ENCODE measurements at places on chromosomes 12 and 14.

DNA sequence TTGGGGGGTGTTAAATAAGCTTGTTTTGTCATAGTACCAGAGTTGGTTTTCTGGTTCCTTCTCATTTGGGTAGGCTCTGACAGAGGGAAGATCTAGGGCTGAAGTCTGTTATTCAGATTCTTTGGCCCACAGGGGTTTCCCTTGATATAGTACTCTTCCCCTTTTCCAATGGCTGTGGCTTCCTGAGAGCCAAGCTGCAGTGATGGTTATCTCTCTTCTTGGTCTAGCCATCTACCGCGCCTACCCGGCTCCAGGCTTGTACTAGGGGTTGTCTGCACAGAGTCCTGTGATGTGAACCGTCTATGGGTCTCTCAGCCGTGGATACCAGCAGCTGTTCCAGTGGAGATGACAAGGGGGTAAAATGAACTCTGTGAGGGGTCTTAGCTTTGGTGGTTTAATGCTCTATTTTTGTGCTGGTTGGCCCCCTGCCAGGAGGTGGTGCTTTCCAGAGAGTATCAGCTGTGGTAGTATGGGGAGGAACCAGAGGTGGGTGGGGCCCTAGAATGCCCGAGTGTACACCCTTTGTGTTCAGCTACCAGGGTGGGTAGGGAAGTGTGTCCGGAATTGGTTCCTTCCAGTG is 209.7 kb downstream of the GPHN start:
- no peak overlapping the region for H3K4me3 ChIP-seq
- H3K27ac ChIP-seq, result no peak overlapping the region

GRCh38 chr14:54356172-54356571 is 40.6 kb upstream of the CDKN3 start:
- no peak for DNase-seq
- H3K27me3 ChIP-seq, result no peaks in the 10 kb centered on the region
- no peaks in the 10 kb centered on the region for H3K4me1 ChIP-seq
- H3K4me3 ChIP-seq, result no peak overlapping the region

- H3K36me3 ChIP-seq, result no peaks in the 10 kb centered on the region
- no peak overlapping the region for H3K27ac ChIP-seq
- H3K4me1 ChIP-seq, result no peaks in the 10 kb centered on the region
- H3K4me3 ChIP-seq, result no peak overlapping the region
- peak; percentile 1 for DNase-seq
Measured at GRCh38 chr12:4817880-4818279, 91.8 kb upstream of the KCNA1 start.

- H3K36me3 ChIP-seq, result no peaks in the 10 kb centered on the region
- H3K27me3 ChIP-seq, result no peaks in the 10 kb centered on the region
- H3K4me1 ChIP-seq, result no peaks in the 10 kb centered on the region
- no peak overlapping the region for H3K4me3 ChIP-seq
- H3K27ac ChIP-seq, result no peak overlapping the region
Measured at GRCh38 chr12:58086006-58086405, 144.6 kb downstream of the ATP23 start.

- no peaks in the 10 kb centered on the region for H3K36me3 ChIP-seq
- no peaks in the 10 kb centered on the region for H3K27me3 ChIP-seq
- no peaks in the 10 kb centered on the region for H3K4me1 ChIP-seq
- H3K4me3 ChIP-seq, result no peak overlapping the region
- no peak overlapping the region for H3K27ac ChIP-seq
Measured at GRCh38 chr14:38079268-38079667, 128.4 kb upstream of the SSTR1 start.

- H3K36me3 ChIP-seq, result no peaks in the 10 kb centered on the region
- peak overlapping the region; percentile 79 for H3K4me3 ChIP-seq
- DNase-seq, result no peak
Measured at GRCh38 chr14:70642303-70643235, 853 bp downstream of the TTC9 start.

DNA sequence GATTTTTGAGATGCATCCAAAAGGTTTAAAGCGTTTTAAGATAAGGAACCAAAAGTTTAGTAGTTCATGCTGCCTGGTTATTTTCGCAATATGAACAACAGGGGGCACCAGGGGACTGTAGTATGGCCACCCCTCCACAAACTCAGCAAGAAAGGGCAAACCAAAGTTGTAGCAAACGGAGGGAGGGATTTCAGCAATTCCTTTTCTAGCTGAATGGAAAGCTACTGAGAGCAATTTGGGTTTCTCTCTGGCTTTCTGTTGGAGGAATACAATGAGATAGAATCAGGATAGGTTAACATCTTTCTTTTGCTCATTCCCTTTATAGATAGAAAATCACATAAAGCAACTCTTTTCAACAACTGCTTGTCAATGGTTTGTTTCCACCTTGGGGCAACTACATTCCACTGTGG is 62.5 kb downstream of the DRAM1 start:
- no peak overlapping the region for H3K27ac ChIP-seq
- no peaks in the 10 kb centered on the region for H3K27me3 ChIP-seq
- peaks cover 10% of the 10 kb centered on the region for H3K4me1 ChIP-seq
- H3K36me3 ChIP-seq, result no peaks in the 10 kb centered on the region
- no peak overlapping the region for H3K4me3 ChIP-seq
- peak; percentile 73 for DNase-seq

GRCh38 chr14:41548666-41549065 is 58.0 kb upstream of the LRFN5 start:
- H3K27ac ChIP-seq, result no peak overlapping the region
- no peaks in the 10 kb centered on the region for H3K36me3 ChIP-seq
- DNase-seq, result no peak
- H3K4me3 ChIP-seq, result no peak overlapping the region
- H3K4me1 ChIP-seq, result peaks cover 2% of the 10 kb centered on the region
- H3K27me3 ChIP-seq, result no peaks in the 10 kb centered on the region

DNA sequence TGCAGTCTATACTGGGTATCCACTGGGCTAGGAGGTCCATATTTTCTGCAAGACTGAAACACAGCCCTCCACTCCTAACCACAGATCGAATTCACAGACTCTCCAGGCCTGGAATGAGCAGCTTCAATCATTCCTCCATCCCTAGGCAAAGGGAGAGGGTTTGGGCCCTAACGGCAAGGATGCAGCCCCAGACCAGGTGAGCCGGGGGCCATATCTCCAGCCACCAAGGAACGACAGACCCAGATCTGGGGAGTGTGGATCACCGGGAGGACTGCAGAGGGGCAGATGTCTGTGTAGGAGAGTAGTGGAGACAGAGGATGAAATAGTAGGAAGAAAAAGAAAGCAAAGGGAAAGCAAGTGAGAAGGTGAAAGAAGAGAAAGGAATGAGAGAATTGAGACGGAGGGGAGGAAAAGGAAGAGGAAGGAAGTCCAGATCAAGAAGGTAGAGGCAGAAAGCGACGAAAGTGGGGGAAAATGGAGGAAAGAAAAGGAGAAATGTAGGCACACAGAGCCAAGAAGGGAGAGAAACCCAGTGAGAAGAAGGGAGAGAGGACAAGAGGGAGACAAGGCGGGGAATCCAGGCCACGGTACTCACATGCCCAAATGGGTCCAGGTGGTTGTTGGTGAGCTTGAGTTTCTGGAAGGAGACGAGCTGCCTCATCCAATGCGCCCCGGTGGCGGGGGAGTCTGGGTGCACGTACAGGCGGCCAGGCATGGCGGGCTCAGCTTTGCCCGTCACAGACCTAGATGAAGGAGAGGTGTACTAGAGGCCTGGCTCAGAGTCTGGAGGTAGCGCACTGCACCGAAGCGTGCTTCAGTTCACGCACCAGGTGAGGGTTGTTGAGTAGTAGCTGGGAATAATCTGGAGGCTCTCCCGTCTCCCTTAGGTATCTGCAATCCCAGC is 7.7 kb downstream of the TBX5 start:
- no peak overlapping the region for H3K4me3 ChIP-seq
- H3K27me3 ChIP-seq, result peaks cover 82% of the 10 kb centered on the region
- H3K4me1 ChIP-seq, result no peaks in the 10 kb centered on the region
- H3K36me3 ChIP-seq, result no peaks in the 10 kb centered on the region
- no peak overlapping the region for H3K27ac ChIP-seq
- no peak for DNase-seq

DNA sequence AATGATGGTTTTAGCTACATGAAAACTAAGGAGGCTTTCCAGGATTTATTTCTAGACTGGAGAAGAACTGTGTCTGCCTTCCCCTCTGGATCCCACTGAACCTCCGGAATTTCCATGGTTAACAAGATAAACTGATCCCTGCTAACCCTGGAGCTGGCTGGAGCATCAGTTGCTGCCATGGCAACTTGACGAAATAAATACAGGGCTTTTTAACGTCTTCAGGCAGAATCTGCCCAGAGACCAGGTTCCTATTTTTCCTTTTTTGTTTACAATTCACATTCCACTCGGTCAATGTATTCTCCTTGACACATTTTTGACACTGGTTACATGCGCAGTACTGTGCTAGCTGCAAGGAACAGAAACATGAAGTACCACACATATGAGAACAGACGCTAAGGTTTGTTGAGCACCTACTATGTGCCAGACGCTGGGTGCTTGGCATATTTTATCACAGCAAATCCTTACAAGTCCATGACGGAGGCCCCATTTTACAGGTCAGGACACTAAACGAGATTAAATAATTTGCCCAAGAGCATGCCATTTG is 1.7 kb downstream of the C14orf132 start:
- peaks cover 22% of the 10 kb centered on the region for H3K27me3 ChIP-seq
- no peaks in the 10 kb centered on the region for H3K36me3 ChIP-seq
- DNase-seq, result no peak
- peaks cover 7% of the 10 kb centered on the region for H3K4me1 ChIP-seq
- H3K27ac ChIP-seq, result no peak overlapping the region

GRCh38 chr12:48001505-48002413 is 2.5 kb downstream of the COL2A1 start:
- H3K4me3 ChIP-seq, result peak overlapping the region; percentile 59
- H3K36me3 ChIP-seq, result peaks cover 8% of the 10 kb centered on the region
- DNase-seq, result peak; percentile 74
- H3K27ac ChIP-seq, result peak overlapping the region; percentile 31
- peaks cover 39% of the 10 kb centered on the region for H3K27me3 ChIP-seq
- H3K4me1 ChIP-seq, result peaks cover 47% of the 10 kb centered on the region

DNA sequence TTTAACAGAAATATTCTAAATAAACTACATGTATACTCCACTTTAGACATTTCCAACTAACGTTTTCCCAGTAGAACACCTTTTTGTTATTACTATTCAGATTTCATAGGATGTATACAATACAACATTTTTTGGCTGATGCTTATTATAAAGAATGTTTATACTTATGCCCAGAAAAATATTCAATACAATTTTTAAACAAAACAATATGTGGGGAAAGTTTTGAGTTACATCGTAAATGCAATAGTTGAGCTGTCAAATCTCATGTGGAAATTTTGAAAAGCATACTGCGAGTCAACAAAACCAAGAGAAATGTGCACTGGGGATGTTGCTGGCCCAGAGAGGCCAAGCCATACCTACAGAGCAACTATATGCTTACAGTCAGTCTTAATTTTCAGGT is 18.2 kb upstream of the MON2 start:
- H3K4me1 ChIP-seq, result no peaks in the 10 kb centered on the region
- H3K4me3 ChIP-seq, result no peak overlapping the region
- DNase-seq, result no peak
- no peaks in the 10 kb centered on the region for H3K36me3 ChIP-seq

- no peaks in the 10 kb centered on the region for H3K36me3 ChIP-seq
- no peaks in the 10 kb centered on the region for H3K4me1 ChIP-seq
- no peaks in the 10 kb centered on the region for H3K27me3 ChIP-seq
- no peak overlapping the region for H3K27ac ChIP-seq
Measured at GRCh38 chr14:67526676-67527459, 6.2 kb upstream of the PLEKHH1 start.

DNA sequence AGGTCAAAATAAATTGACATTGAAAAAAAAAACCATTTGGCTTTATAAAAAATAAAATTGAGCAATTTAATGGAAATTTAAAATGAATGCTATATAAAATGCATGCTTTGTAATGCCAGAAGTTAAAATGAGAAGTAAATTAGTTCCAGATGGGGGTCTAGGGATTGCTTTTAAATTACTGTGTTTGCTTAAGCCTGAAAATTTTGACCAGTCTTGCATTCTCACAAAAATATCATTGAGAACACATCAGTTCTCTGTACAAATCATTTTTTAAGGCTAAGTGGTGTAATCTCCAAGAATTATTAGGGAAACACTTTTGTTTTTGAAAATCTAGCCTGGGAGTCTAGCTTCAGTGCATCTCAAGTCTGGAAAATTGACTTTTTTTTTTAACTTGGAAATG is 90.7 kb downstream of the RERG start:
- H3K36me3 ChIP-seq, result no peaks in the 10 kb centered on the region
- no peaks in the 10 kb centered on the region for H3K27me3 ChIP-seq
- no peaks in the 10 kb centered on the region for H3K4me1 ChIP-seq
- no peak overlapping the region for H3K4me3 ChIP-seq

DNA sequence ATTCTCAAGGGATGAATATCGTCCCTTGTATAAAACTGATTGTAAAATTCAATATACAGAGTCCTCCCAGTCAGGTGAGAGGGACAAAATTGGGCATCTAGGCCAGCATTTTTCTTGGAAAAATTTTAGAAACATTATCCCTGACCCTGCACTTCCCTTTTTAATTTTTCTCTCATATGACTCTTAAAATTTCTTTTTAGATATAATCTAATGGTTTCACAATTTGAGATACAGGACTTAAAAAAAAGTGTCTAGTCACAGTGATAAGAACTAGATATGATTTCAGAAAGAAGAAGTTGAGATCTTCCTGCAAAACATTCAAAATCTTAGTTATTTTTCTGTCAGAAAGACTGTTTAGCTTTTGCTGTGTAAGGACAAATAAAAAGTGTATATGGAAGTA is 270.8 kb upstream of the PPFIA2 start:
- H3K27me3 ChIP-seq, result no peaks in the 10 kb centered on the region
- H3K27ac ChIP-seq, result no peak overlapping the region

- no peak overlapping the region for H3K27ac ChIP-seq
- peaks cover 5% of the 10 kb centered on the region for H3K4me1 ChIP-seq
- H3K27me3 ChIP-seq, result no peaks in the 10 kb centered on the region
- H3K4me3 ChIP-seq, result no peak overlapping the region
Measured at GRCh38 chr14:65169351-65169750, 67.0 kb upstream of the MAX start.

GRCh38 chr12:28872654-28873268 is 276.3 kb upstream of the FAR2 start:
- no peak overlapping the region for H3K27ac ChIP-seq
- H3K27me3 ChIP-seq, result no peaks in the 10 kb centered on the region
- DNase-seq, result peak; percentile 77

GRCh38 chr12:100234591-100235304 is 32.1 kb downstream of the DEPDC4 start:
- DNase-seq, result peak; percentile 33
- no peaks in the 10 kb centered on the region for H3K27me3 ChIP-seq
- peak overlapping the region; percentile 27 for H3K27ac ChIP-seq
- peaks cover 7% of the 10 kb centered on the region for H3K4me1 ChIP-seq
- H3K4me3 ChIP-seq, result no peak overlapping the region

- no peak overlapping the region for H3K4me3 ChIP-seq
- H3K27ac ChIP-seq, result no peak overlapping the region
- peaks cover 16% of the 10 kb centered on the region for H3K36me3 ChIP-seq
- no peak for DNase-seq
- no peaks in the 10 kb centered on the region for H3K4me1 ChIP-seq
Measured at GRCh38 chr14:54975856-54976255, 51.0 kb downstream of the WDHD1 start.
